Esophagus squamous epithelium (tissue), 5 donors: ENCODE measurements at places on chromosomes 5 and 9. TPM values are rescaled to one million over a fixed set of nuclear protein-coding genes. Genes with fewer than 3 reads are reported as not detected.

The GARIN3 gene
- total RNA-seq: not detected

The DOCK2 gene
- total RNA-seq: 4.1 TPM

The IL9 gene
- total RNA-seq: not detected

The LRRC19 gene
- total RNA-seq: not detected

The WNT8A gene
- total RNA-seq: not detected

The RABEPK gene
- total RNA-seq: 12.5 TPM

The SPAAR gene
- total RNA-seq: not detected

The CAMK4 gene
- total RNA-seq: 2.7 TPM

The FSD1L gene
- total RNA-seq: 1.7 TPM

The HTR4 gene
- not detected for total RNA-seq

The WDR41 gene
- total RNA-seq: 58.6 TPM

The MUSK gene
- total RNA-seq: 1.7 TPM

DNA sequence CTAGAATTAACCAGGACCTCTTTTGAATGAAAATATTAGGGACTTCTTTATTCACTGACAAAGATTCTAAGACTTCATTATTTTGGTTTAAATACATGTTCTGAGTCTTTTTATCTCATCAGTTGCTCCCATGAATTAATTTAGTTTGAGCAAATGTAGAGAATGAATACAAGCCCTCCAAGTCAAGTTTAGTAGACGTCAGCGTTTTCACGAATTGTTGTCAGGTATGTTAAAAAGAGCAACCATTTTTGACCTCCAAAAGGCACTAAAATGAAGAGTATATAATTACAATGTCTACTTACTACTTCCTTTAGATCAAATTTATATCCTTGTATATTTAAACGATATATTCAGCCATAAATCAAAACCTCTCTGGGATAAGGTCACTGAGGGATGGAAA, 809.3 kb upstream of the CDH6 start:
- DNase-seq: no peak
- no peaks in the 10 kb centered on the region for H3K4me1 ChIP-seq
- no peaks in the 10 kb centered on the region for H3K36me3 ChIP-seq
- no peak overlapping the region for H3K4me3 ChIP-seq

- peak within 1 kb of the TSS; percentile 88 for H3K27ac ChIP-seq
- no peak for DNase-seq
- peaks cover 21% of the 10 kb centered on the region for H3K36me3 ChIP-seq
Measured at GRCh38 chr9:128127568-128127989, at the start of gene PTGES2. PTGES2 (minus strand) TSS chr9:128127729; CDS start chr9:128127717, 12 bp downstream.

GRCh38 chr5:154370119-154370518, 75.7 kb upstream of the SAP30L start:
- H3K27me3 ChIP-seq: no peaks in the 10 kb centered on the region
- no peak for DNase-seq
- H3K27ac ChIP-seq: peak overlapping the region; percentile 29
- H3K36me3 ChIP-seq: no peaks in the 10 kb centered on the region

DNA sequence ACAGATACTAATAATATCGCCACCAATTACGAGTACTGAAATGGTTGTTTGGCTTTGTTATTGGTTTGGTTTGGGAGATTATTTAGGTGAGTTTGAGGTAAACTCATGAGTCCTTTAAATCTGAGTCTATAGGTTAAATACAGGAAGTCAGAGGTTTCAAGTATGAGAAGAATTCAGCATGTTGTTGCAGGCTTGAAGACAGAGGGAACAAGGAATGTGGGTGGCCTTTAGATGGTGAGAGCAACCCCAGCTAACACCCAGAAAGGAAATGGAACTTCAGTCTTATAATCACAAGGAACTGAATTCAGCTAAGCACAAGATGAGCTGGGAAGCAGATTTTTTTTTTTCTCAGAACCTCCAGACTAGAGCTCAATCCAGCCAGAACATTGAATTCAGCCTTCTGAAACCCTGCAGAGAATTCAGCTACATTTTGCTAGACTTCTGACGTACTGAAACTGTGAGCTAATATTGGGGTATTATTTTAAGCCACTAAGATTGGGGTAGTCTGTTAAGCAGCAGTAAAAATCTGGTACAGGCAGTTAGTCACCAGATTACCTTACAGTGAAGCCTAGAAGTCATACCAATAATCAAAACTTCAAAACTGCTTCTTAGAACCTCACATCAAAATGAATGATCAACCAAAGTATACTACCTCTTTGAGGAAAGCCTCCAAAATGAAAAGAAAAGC, 216.0 kb upstream of the PUM3 start:
- H3K36me3 ChIP-seq: no peaks in the 10 kb centered on the region
- no peak overlapping the region for H3K4me3 ChIP-seq
- no peak for DNase-seq
- H3K27me3 ChIP-seq: no peaks in the 10 kb centered on the region

- H3K27me3 ChIP-seq: no peaks in the 10 kb centered on the region
- no peak overlapping the region for H3K27ac ChIP-seq
- no peak overlapping the region for H3K4me3 ChIP-seq
- H3K4me1 ChIP-seq: no peaks in the 10 kb centered on the region
- H3K36me3 ChIP-seq: no peaks in the 10 kb centered on the region
Measured at GRCh38 chr5:88808153-88808552, 74.8 kb downstream of the MEF2C start.

- no peak overlapping the region for H3K27ac ChIP-seq
- H3K27me3 ChIP-seq: no peaks in the 10 kb centered on the region
- peaks cover 52% of the 10 kb centered on the region for H3K4me1 ChIP-seq
- no peak for DNase-seq
- no peak overlapping the region for H3K4me3 ChIP-seq
- no peaks in the 10 kb centered on the region for H3K36me3 ChIP-seq
Measured at GRCh38 chr9:91904588-91905236, 45.3 kb downstream of the ROR2 start.

GRCh38 chr9:109903515-109904138, 123.6 kb downstream of the PALM2AKAP2 start:
- no peak overlapping the region for H3K4me3 ChIP-seq
- DNase-seq: no peak
- no peak overlapping the region for H3K27ac ChIP-seq
- peaks cover 10% of the 10 kb centered on the region for H3K4me1 ChIP-seq

GRCh38 chr5:2883771-2884170, 132.3 kb upstream of the IRX2 start:
- no peak overlapping the region for H3K27ac ChIP-seq
- H3K4me3 ChIP-seq: no peak overlapping the region
- H3K4me1 ChIP-seq: no peaks in the 10 kb centered on the region
- H3K36me3 ChIP-seq: no peaks in the 10 kb centered on the region

DNA sequence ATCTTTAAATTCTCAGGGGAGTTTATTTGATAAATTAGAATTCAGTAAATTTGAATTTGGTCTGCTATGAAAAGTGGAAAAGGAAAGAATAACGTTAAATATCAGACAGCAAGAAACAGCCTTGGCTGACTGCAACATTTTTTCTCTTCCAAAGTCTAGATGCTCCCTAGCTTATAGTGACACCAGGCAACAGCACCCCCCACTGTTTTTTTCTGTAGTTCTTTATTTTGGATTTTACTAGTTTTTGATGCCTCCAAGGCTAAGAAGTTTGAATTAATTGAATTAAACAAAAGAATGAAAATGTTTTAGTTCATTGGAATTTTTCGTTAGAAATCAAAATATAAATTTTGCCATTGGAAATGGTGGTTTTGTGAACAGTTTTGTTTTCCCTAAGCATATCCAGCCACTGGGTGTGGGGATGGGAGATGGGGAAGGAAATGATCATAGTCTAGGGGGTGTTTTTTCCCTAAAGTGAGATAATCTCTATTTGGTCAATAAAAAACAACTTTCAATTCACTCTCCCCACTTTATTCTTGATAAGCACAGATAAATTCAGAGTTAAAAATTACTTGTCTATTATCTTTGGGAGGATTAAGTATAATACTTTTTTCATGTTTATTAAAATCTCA, 199.3 kb upstream of the CD180 start:
- no peaks in the 10 kb centered on the region for H3K27me3 ChIP-seq
- no peak overlapping the region for H3K4me3 ChIP-seq
- H3K27ac ChIP-seq: no peak overlapping the region
- no peaks in the 10 kb centered on the region for H3K36me3 ChIP-seq

GRCh38 chr5:175663186-175664184, 5.6 kb downstream of the HRH2 start:
- H3K4me3 ChIP-seq: no peak overlapping the region
- no peaks in the 10 kb centered on the region for H3K27me3 ChIP-seq
- peaks cover 2% of the 10 kb centered on the region for H3K4me1 ChIP-seq
- no peaks in the 10 kb centered on the region for H3K36me3 ChIP-seq

- H3K4me1 ChIP-seq: peaks cover 26% of the 10 kb centered on the region
- no peaks in the 10 kb centered on the region for H3K27me3 ChIP-seq
- H3K4me3 ChIP-seq: no peak overlapping the region
- H3K27ac ChIP-seq: peak overlapping the region; percentile 51
Measured at GRCh38 chr9:91102269-91102668, 259.4 kb downstream of the AUH start.

DNA sequence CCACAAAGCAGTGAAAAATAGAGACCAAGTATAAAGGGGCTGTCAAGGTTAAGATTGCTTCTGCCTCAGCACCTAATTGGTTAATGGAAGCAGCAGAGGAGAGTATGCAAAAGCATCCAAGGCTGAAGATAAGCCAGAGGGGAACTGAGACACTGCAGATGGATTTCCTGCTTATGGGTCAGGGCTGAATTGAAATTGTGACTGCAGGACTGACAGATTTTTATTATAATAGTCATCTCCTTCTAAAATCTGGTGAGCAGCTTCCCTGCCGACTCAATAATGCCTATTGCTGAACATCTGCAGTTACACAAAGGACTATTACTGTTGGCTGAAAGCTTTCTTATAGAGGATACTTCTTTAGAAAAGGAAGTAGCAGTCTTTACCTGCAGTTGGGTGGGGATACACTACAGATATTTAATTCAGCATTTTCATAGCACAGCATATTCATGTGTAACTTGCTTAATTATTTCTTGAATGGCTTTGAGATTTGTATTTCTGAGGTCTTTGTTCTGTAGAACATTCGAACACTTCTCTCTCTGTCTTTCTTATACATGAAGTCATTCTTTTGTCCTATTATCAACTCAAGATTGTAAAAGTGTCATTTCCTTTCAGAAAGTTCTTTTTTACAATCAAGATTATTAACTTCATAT, 363.0 kb upstream of the RIOK2 start:
- H3K27me3 ChIP-seq: no peaks in the 10 kb centered on the region
- H3K36me3 ChIP-seq: no peaks in the 10 kb centered on the region
- no peak for DNase-seq
- no peak overlapping the region for H3K4me3 ChIP-seq
- H3K27ac ChIP-seq: no peak overlapping the region

DNA sequence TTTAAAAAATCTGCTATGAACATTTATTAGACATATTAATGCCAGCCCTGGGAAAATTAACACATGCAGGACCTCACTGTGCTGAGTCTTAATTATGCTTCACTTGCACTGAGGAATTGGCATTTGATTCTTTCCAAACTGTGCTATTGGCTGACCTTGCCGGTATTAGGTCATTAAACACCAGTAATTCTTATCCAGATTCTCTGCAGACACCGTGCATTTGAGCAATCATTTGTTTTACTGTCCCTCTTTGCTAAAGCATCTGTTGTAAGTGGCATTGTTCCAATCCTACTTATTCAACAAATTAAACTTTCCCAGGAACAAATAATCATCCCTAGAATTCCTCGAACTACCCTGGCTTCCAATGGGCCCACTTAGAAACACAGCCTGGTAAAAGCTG, 145.0 kb downstream of the SLC12A2 start:
- DNase-seq: no peak
- H3K4me1 ChIP-seq: peaks cover 13% of the 10 kb centered on the region
- no peak overlapping the region for H3K4me3 ChIP-seq
- H3K27me3 ChIP-seq: no peaks in the 10 kb centered on the region

DNA sequence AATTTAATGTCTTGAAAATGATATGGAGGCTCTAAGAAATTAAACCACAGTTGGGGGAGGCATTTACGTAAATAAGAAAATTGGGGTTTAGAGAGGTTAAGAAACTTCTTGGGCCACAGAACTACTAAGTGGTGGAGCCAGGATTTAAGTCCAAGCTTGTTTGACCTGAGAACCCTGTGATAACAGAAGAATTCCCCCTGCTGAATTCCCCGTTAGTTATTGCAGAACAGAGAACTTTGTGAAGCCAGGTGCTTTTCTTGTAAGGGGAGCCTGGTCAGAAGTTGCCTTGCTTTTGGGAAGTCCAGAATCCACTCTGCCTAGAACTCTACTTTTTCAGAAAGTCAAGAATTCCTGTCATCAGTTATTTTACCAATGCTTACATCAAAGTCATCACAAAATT, 309.3 kb upstream of the SEMA6A start:
- H3K4me3 ChIP-seq: no peak overlapping the region
- no peaks in the 10 kb centered on the region for H3K4me1 ChIP-seq
- H3K27me3 ChIP-seq: no peaks in the 10 kb centered on the region
- no peaks in the 10 kb centered on the region for H3K36me3 ChIP-seq
- H3K27ac ChIP-seq: no peak overlapping the region
- DNase-seq: no peak

DNA sequence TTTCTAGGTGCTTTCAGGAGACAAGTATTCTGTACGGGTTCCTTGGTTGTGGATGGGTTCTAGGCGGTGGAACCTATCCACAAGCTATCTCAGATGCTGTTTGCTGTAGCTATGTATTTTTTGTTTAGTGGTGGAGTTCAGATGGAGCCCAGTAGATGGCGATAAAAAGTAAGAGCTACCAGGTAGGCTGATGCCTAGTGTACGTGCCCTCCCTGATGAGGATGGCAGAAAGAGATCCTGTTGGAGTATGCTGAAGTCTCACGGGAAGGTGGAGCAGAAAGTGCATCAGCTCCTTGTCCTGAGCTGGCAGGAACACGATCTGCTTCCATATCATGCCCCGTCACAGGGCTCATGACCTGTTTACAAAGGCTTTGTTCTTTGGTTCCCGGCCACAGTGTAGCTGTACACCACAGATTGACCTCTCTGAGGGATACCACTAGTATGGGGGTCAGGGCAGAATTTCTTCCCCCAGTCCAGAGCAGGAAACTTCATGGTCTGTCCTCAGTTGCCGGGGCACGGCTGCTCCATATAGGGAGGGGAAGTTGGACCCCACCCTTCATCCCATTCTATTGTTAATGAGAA, 12.6 kb upstream of the UGT3A2 start:
- no peak overlapping the region for H3K27ac ChIP-seq
- no peaks in the 10 kb centered on the region for H3K4me1 ChIP-seq
- DNase-seq: no peak
- no peaks in the 10 kb centered on the region for H3K36me3 ChIP-seq
- no peak overlapping the region for H3K4me3 ChIP-seq

DNA sequence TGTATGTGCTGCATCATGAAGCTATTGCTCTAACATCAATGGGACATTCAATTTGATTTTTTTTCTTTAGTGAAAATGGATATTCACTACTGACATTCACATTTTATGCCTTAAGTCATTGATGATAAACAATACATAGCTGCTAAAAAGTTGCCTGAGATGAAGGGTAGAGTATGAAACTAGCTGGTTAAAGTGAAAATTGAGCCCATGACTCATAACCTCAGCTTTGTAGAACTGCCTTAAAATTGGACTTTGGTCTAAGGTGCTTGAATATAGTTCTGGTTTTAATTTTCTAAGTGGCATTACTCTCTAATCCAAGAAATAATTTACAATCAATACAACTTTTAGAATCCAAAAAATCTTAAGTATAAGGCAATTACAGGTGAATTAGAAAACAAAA, 740.4 kb upstream of the RIOK2 start:
- no peaks in the 10 kb centered on the region for H3K36me3 ChIP-seq
- no peak overlapping the region for H3K4me3 ChIP-seq
- H3K27ac ChIP-seq: no peak overlapping the region
